ENCODE measurements at places on chromosomes 3 and 15.

DNA sequence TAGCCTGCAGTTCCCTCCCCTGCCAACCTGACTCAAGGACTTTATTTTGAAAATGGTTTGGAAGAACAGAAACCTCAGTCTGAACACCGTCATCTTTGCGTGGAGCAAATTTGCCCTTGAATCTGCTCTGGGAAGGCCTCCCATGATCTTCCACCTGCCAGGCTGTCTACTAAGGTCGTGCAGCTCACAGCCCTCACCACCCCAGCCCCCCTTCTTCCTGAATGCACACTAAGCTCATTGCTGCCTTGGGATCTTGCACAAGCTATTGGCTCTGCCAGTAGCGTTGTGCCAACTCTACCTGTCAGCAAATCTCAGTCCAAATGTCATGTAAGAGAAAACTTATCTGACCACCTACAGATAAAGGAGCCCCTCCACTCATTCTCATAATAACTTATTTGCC, 141.5 kb downstream of the USP13 start:
- DNase-seq = no peak

DNA sequence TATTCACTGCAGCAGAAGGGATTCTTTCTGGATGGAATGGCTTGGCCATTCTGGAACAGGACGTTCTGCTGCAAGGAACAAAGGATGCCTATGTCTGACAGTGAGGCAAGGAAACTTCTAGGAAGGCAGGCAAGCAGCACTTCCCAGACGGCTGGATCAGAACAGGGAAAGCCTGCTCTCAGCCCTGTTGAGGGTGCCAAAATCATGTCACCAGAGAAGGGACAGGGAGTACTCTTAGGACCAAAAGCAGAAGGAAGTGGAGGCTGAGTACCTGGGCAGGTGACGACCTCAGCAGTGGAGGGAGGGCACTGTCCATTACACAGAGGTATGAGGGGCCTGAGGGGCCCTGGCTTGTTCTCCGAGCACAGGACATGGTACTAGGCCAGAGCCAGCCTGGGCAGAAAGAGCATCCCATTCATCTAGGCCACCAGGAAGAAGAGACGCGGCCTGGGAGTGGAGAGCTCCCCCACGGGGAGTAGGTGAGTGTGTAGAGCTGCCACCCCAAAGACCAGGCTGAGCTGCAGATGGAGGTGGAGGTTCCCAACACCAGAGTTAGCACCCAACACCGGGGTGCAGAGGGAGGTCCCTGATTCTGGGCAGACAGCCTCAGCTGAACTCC, 9.6 kb downstream of the KLF15 start:
- no peak for DNase-seq

DNA sequence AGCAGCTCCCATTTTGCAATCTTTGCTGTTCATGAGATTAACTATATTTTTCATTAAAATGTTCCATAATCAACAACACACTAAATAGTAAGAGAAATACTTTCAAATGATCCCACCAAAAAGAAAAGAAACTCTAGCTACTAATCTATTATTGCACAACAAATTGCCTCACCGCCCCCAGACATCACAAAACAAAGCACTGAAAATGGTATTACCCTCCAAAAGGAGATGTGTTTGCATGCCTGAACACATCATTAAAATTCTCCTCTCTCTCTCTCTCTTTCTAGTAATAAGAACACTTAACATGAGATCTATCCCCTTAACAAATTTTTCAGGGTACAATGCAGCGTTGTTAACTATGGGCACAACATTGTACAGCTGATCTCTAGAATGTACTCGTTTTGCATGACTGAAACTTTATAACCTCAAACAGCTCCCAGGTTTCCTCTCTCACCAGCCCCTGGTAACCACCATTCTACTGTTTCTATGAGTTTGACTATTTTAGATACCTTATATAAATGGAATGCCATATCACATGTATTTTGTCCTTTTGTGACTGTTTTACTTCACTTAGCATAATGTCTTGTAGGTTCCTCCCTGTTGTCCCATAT, 33.1 kb downstream of the WNT5A start:
- no peak for DNase-seq

- peak; percentile 45 for DNase-seq
These were observed 4.2 kb downstream of the SPG21 start for GRCh38 chr15:64985366-64986033.

GRCh38 chr3:2543247-2543646, 444.6 kb downstream of the CNTN4 start:
- DNase-seq = no peak

GRCh38 chr3:127800508-127800907, 21.8 kb downstream of the MGLL start:
- no peak for DNase-seq

- DNase-seq = peak; percentile 73
These were observed 5.8 kb upstream of the RPL29 start for GRCh38 chr3:52001443-52001974.

- no peak for DNase-seq
These were observed 11.8 kb upstream of the ZNF770 start for GRCh38 chr15:34999906-35000305.

DNA sequence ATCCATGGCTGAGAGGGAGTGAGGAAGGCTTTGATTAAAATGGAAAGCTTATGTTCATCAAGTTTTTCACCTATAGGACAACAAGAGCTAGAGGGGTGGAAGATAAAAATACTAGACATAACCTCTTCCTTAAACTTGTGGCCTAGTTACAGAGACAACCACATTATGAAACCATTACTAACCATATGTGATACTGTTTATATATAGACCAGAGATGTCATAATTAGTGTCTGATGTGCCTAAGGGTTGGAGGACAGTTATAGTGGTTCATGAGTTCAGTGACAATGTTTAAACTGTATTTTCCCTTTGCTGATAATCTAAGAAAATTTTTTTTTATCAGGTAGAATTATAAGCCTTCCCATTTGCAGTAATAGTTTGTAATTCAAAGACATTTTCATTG, 23.7 kb downstream of the PHLDB2 start:
- no peak for DNase-seq

DNA sequence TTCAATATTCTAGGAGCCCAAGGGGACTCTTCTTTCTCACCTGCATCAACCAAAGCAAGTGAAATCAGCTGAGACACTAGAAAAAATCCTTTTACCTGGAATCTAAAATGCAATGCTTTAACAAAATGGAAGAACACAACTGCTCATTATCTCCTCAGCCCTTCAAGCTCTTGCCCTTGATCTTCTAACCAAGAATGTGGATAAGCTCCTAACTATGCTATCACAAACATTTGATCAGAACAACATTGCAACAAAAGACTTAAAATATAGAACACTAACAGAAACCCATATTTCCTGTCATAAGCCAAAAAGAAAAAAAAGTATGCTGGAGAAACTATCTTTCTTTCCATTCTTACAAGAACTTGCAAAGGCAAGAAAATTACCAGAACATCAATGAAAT, 12.6 kb downstream of the RBM15B start:
- no peak for DNase-seq
